ENCODE measurements at places on chromosomes 2 and 18. TPM values are rescaled to one million over a fixed set of nuclear protein-coding genes. Genes with fewer than 3 reads are reported as not detected.

The REG1B gene
- polyA plus RNA-seq: not detected

The C1QL2 gene
- not detected for polyA plus RNA-seq

The CAPN14 gene
- polyA plus RNA-seq: 0.14 TPM

The UGT1A8 gene
- not detected for polyA plus RNA-seq

The TUBA3E gene
- polyA plus RNA-seq: 0.20 TPM

The CNDP1 gene
- polyA plus RNA-seq: 2.3 TPM

The ZNF2 gene
- polyA plus RNA-seq: 2.8 TPM
